ENCODE measurements at places on chromosomes 4 and X.

GRCh38 chrX:53223068-53223693 lies 1.8 kb downstream of the KDM5C start:
- DNase-seq = no peak

- DNase-seq = no peak
These were observed 38.8 kb downstream of the UGT2A3 start for GRCh38 chr4:68912807-68913206.

DNA sequence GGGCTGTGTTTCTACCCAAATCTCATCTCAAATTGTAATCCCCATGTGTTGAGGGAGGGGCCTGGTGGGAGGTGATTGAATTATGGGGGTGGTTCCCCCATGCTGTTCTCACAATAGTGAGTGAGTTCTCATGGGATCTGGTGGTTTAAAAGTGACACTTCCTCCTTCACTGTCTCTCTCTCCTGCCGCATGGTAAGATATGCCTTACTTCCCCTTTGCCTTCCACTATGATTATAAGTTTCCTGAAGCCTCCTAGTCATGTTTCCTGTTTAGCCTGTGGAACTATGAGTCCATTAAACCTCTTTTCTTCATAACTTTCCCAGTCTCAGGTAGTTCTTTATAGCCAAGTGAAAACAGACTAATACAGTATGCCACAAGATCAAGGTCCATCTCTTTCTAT lies 70.0 kb upstream of the MSX1 start:
- DNase-seq = no peak

DNA sequence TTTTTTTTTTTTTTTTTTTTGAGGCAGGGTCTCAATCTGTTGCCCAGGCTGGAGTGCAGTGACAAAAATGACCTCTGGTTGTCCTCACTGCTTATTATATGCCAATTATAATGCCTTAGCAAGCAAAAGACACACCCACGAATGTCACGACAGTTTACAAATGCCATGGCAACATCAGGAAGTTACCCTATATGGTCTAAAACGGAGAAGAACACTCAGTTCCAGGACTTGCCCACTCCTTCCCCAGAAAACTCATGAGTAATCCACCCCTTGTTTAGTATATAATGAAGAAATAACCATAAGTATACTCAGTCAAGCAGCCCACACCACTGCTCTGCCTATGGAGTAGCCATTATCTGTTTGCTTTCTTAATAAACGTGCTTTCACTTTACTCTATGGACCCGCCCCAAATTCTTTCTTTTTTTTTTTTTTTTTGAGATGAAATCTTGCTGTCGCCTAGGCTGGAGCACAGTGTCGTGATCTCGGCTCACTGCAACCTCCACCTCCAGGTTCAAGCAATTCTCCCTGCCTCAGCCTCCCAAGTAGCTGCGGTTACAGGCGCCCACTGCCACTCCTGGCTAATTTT lies 106.2 kb downstream of the SMIM20 start:
- DNase-seq = no peak

DNA sequence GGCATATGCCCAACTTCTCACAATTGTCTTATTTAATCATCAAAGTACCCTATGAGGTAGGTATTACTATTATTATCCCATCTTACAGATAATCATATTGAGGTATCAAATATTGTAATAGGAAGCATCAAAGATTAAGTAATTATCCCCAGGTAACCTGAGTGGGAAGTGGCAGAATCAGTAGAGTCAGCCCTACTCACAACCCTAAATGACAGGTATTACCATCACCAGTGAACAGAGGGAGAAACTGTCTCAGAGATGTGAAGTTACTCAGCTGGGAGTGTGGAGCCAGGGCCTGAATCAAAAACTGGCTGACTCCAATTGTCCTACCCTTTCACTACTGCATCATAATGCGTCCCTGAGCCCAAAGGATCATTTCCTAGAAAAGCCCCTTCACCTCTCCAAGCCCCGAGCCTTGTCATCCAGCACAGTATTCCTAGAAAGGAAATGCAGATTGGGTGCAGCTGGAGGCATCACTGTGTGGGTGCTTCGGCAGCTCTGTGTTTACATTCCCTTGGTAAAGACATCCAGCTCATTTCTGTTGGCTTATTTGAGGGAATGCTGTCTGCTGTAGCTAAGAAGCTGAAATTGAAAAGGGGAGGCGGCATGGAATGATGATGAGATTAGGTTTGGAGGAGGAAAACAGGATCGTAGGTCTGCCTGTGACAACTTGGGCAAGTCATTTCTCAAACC lies 72.8 kb downstream of the DHX15 start:
- no peak for DNase-seq

- DNase-seq = no peak
These were observed 56.4 kb upstream of the NUDT6 start for GRCh38 chr4:122978789-122979188.

DNA sequence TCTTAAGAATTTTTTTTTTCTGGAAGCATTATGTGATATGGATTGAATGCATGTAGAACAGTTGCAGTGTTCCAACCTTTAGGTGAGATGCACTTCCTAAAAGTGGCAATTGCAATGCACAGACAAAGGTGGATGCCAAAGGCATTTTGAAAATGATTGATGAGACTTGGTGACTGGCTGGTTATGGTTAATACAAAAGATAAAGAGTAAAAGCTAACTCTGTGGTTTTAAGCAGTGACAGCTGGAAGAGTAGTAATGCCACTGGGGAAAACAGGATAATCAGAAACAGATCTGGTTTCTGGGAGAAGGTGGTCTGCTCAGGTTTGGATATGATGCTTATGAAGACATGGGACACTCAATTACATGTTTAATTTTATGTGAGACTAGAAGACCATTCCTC lies 345.6 kb downstream of the RPA4 start:
- DNase-seq = no peak

- DNase-seq = no peak
These were observed 5.7 kb upstream of the PPEF2 start for GRCh38 chr4:75907966-75908365.

GRCh38 chr4:139847602-139848001 lies 182.0 kb downstream of the MGST2 start:
- no peak for DNase-seq

- DNase-seq = no peak
These were observed 116.2 kb upstream of the PCDH18 start for GRCh38 chr4:137648531-137648930.

DNA sequence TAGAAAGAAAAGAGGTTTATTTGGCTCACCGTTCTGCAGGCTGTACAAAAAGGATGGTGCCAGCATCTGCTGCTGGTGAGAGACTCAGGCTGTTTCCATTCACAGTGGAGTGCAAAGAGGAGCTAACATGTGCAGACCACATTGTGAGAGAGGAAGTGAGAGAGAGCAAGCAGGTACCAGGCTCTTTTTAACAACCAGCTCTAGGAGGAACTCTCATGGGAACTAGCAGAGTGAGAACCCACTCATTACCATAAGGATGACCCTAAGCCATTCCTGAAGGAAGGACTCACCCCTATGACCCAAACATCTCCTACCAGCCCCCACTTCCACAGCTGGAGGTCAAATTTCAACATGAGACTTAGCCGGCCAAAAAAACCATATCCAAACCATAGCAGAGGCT lies 158.6 kb upstream of the ADGRL3 start:
- no peak for DNase-seq

DNA sequence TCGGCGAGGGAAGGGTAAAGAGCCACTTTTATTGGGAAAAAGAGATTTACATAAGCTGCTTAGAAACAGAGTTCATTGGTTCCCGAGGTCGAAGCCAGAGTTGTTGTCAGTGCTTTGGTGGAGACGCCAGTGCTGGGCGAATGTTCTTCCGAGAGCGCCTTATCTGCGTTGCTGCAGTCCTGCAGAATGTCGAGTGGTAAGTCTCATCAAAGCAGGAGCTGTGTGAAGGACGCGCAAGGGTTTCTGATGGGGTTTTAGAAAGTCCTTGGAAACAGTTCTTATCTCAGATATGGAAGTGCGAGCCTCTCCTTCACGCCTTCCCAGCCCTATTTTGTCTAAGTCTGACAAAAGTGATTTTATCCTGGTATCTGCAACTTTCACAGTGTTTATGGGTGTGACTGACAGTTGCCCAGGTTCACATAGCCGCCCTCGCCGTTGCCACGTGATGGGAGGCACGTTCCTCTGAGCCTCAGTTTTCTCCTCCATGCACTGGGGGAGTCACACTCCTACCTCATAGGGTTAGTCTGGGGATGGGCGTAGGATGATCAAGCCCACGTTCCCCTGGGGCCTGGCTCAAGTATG lies 47.3 kb upstream of the NSG1 start:
- DNase-seq = no peak

- no peak for DNase-seq
These were observed 82.6 kb upstream of the GYPA start for GRCh38 chr4:144223149-144223548.

- DNase-seq = no peak
These were observed 103.8 kb downstream of the USP46 start for GRCh38 chr4:52555356-52555716.

DNA sequence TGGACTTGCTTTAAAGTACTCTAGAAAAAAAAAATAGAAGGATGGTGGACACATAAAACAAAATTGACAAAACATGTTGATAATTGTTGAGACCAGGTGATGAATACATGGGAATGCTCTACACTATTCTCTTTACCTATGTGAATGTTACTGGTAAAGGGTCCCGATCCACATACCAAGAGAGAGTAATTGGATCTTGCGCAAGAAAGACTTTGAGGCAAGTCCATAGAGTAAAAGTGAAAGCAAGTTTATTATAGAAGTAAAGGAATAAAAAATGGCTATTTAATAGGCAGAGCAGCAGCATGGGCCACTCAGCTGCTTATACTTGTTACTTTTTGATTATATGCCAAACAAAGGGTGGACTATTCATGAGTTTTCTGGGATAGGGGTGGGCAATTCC lies 34.0 kb upstream of the PRR32 start:
- no peak for DNase-seq

GRCh38 chr4:69057620-69058409 lies 38.5 kb upstream of the UGT2B7 start:
- DNase-seq = no peak

DNA sequence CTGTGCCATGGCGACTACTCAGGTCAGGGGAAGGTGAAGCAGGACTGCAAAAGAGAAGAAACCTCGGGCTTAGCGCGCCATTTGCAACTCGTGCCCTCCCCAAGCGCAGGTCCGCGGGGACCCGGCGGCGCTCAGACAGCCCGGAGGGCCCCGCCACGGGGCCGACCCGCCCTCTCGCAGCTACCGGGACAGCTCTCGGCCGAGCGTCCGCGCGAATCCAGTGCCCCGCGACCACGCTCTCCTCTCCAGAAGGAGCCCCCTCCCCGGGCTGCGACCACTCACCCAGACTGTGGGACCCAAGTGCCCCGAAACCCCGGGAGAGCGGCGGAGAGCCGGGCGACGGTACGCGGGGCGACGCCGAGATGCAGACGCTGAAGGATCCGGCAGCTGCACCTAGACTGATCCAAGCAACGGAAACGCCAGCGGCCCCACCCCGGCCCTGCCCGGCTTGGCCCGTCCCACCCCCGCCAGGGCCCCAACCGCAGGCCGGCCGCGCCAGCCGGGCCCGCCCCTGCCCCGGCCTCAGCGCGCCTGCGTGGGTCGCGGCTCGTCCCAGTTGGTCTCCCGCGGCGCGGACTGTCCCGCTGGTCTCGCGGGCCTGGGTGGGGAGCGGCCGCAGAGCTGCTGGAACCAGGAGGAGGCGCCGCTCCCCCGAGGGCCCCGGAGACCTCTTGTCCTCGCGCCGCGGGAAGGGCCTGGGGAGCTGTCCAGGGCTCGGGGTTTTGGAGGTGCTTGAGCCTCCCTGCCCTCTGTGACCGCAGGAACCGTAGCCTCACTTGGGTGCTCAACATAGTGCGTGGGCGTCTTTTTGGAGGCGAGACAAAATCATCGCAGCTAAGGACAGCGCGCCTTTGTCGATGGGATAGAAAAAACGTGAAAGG lies at the start of gene ANXA5:
ANXA5 (minus strand) TSS at position 400 of the 881 bp plus-strand sequence; CDS start at position 9, 391 bp downstream.
- peak; percentile 70 for DNase-seq

- no peak for DNase-seq
These were observed 18.3 kb downstream of the STIM2 start for GRCh38 chr4:26878794-26879391.

GRCh38 chrX:151478058-151478457 lies 81.1 kb downstream of the VMA21 start:
- no peak for DNase-seq

DNA sequence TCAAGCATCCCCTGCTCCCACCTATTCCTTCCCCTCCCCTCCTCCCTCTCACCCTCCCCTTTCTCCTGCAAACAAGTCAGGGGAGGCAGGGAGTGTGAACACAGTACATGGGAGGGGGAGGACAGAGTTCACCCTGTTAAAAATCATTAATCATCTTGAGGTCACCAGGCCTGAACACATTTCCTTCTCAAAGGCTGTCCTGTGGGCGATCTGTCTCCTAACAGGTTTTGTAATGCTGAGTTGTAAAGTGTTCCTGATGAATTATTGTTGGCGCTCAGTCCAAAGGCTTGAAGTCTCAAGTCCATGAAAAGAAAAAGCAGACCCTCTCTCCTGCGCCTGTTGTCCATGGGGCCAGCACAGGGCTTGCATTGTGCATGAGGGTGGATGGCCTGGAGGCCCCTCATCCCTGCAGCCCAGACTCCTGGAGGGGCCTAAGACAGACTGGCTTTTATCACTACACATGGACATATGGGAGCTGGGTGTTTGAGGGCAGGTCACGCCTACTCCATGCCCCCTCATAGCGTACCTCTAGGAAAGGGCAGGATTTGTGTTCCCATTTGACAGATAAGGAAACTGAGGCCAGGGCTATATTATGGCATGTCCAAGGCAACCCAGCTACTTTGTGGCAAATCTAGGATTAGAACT lies 189.1 kb downstream of the RAB28 start:
- no peak for DNase-seq

Measured in CD4-positive, alpha-beta T cell treated with Interleukin-6 for 4 hours (primary cell).